NCI-H526 (cell line): ENCODE measurements at places on chromosomes 2 and 18.
A peak's percentile ranks its signal among the peaks of the same experiment; 100 is the strongest.

- no peak for DNase-seq
These were observed 21.5 kb downstream of the B3GNT2 start for GRCh38 chr2:62217421-62217820.

DNA sequence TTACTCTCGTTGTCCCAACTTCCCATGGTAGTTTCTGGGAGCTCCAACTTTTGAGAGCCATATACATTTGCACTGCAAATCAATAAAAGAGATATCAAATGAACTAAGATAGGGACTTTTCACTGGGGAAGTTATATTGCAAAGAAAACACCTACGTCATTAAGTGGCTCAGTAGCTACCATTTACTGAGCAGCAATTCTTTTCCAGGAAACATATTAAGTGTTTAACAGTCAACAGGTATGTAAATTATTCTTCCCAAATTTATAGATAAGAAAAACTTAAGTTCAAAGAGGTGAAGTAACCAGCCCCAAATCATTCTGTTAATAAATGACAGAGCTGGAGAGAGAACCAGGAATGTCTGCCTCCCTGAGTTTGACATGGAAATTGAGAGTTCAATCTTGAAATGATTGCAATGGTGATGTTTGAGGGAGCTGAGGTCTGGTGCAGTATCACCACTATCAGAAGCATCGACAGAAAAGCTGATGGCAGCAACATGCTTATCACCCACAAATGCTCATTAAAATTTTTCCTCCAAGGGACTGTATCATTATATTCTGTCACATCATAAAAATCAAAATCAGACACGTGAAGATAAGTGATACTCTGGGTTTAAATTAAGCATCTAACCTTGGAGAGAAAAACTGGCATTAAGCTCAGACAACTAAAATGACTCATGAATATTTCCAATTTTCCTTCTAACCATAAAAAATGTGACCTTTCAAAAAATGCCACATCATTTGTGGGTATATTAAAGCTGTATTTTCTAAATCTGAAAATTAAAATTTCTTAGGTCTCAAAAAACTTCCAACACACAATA lies 43.4 kb downstream of the GAREM1 start:
- no peak for DNase-seq

- peak; percentile 61 for DNase-seq
These were observed 32.1 kb downstream of the RPRD1A start for GRCh38 chr18:36035253-36035652.

DNA sequence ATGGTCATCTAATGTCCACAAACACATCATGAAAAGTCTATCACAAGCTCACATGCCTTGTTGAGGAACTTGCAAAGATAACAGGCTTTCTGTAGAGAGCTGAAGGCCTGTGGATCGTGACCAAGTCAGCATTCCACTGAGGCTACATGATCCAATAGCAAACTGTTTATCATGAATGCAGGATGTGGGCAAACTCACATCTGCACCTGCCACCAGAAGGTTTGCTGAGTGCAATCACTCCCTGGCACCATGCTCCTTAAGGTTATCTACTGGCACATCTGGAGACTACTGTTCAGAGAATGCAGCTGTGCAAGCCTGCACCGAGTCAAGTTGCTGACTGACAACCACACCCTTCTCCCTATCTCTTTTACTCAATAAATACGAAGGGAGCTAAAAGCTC lies 67.3 kb upstream of the ACAA2 start:
- no peak for DNase-seq

GRCh38 chr2:120602251-120602650 lies 133.4 kb upstream of the GLI2 start:
- no peak for DNase-seq

DNA sequence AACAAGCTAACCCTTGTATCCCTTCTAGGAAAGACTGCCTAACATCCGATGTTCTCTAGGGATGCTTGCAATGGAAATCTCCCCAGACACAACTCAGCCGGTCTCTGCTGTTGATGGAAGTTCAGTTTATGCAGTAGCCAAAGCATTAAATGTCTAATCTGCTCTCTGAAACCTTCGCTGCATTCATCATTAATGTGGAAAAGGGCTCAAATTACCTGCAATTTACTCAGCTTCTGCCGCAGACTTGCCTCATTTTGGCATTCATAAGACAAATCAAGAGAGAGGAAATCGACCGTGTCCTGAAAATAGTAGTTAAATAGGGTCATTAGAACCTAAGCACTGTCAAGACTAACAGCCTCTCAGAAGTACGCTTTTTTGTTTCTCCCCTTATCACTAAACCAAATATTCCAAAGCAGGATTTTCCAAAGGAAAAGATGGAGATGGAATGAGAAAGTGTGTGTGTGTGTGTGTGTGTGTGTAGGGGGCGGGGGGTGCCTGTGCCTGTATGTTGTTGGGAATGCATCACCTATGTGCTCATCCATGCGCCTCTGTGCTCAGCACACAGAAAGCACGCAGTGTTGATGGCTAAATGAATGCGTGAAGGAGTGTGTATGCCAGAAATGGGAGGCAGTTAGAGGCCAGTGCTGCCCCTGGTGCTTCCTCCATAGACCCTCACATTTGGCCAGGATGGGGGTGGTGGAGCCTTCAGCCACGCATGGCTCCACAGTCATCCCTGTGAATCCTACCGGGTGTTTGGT lies 7.4 kb downstream of the LCT start:
- no peak for DNase-seq

- DNase-seq, result no peak
These were observed 57.4 kb downstream of the KCNG3 start for GRCh38 chr2:42436370-42436769.

GRCh38 chr2:174153757-174154680 lies 94.3 kb downstream of the OLA1 start:
- no peak for DNase-seq

DNA sequence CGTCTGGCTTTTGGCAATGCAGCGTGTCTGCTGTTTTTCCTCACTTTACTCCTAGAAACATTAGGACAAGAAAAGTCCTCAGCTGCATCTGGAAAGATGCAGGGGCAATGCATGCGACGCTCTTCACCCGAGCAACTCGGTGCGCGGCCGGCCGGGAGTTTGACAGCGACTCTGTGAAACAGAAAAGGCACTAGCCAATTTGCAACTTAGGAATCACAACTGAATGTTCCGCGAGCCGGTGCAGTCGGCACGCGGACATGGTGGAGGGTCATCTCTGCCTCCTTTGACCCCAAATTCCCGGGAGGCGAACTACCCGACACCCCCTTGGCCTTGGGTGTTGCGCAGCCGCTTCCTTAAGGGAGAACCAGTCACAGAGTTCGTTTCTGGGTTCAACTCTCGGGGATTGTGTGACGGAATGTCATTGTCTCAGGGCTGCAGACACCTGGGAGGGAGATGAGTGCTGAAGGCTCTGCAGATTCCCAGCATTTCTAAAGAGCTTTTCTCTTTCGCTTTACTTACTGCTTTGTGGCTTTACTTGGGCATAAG lies 9.8 kb downstream of the NR4A2 start:
- DNase-seq, result no peak

DNA sequence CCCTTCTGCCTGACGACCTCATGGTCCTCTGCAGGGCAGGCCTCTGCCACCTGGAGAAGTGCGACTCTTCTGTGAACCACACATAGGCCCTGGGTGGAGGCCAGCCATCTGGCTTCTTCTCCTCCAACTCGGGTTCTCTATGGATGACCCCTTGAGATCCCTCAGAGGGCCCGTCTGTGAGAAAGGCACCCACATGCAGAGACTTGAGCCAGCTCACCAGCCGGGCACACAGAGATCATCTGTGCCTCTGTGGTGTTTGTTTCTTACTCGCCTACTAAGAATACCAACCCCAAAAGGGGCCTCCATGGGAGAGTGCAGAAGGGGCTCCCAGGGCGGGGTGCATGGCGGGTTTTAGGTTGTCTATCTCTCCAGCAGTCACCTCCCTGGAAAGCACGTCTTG lies 176.5 kb upstream of the SALL3 start:
- no peak for DNase-seq

GRCh38 chr2:122357998-122358397 lies 602.5 kb downstream of the TSN start:
- no peak for DNase-seq

GRCh38 chr2:60439219-60439974 lies 114.1 kb downstream of the BCL11A start:
- peak; percentile 44 for DNase-seq

DNA sequence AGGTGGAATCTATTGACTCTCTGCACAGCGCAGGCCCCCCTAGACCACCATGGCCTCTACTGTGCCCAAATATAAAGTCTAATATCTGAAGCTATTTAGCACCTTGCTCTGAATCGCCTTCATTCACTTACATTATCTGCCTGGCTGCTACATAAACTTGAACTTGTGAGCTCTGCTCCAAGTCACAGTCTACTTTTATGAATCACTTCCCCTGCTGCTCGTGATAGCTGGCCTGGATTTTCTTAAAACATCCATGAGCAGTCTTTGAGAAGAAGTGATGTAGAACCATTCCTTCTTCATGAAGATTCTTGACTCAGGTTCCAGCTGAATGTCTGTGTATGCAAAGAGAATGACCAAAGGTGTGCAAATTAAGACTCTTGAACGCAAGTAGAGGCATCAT lies 359.5 kb downstream of the RND3 start:
- DNase-seq, result no peak

GRCh38 chr2:145186303-145186702 lies 666.4 kb upstream of the ZEB2 start:
- DNase-seq, result no peak

- DNase-seq, result no peak
These were observed 260.2 kb upstream of the TRIB2 start for GRCh38 chr2:12456293-12457106.

GRCh38 chr18:58466636-58467205 lies 162.2 kb downstream of the ALPK2 start:
- no peak for DNase-seq

- DNase-seq, result no peak
These were observed 188.1 kb downstream of the ARL4C start for GRCh38 chr2:234308813-234309195.

DNA sequence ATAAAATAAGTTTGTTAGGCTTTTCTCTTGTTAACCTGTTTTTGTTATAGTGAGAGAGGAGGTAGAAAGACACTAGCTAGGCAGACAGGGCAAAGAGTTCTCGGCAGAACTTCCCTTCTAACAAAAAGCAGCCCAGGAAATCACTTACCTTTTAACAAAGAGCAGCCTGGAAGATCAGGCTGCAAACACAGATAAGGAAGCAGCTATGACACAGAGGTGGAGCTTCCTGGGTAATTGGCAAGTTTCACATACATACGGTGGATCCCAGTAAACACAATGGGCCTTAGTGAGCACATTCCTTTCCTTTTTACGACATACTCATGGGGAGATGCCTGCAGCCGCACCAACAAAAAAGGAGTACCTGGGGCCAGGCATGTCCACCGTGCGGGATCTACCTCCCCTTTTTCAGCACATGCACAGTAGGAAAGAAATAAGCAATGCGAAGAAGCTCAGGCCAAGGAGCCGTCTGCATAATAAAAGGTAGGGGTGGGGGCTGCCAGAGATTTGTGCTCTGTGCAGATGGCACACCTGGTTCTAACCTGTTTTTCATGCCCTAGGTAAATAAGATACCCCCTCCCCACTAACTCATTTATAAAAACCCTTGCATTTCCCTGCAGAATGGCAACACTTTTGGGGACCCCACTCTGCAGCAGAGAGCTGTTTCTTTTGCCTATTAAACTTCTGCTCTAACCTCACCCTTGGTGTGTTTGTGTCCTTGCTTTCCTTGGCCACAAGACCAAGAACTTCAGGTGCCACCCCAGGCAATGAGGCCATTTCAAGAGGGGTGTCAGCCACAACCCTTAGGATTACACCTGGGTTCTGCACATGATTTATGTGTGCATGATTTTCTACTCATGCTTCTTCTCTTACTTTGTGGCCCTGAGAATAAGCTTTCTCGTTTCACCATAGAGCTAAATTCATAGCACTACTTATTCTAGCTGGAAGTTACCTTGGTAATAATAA lies 26.5 kb downstream of the MDH1 start:
- DNase-seq, result no peak

GRCh38 chr2:159131267-159131913 lies 155.1 kb downstream of the WDSUB1 start:
- peak; percentile 4 for DNase-seq

DNA sequence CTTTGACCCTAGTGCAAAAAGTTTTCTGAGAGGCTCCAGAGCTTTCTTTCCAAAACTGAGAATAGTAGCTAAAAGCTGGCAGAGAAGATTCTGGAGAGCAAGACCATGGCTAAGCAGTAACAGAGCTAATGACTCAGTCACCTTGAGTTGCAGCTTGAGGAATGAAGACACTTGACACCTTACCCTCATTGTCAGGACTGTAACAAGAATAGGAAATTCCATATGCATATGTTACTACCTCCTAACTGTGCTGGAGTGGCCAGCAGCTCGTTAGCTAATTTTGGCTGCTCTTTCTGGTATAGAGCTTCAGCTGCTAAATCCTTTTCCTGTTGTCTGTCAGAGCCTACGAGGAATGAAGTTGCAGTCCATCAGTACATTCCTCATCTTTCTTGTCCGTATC lies 68.6 kb upstream of the LHCGR start:
- no peak for DNase-seq

DNA sequence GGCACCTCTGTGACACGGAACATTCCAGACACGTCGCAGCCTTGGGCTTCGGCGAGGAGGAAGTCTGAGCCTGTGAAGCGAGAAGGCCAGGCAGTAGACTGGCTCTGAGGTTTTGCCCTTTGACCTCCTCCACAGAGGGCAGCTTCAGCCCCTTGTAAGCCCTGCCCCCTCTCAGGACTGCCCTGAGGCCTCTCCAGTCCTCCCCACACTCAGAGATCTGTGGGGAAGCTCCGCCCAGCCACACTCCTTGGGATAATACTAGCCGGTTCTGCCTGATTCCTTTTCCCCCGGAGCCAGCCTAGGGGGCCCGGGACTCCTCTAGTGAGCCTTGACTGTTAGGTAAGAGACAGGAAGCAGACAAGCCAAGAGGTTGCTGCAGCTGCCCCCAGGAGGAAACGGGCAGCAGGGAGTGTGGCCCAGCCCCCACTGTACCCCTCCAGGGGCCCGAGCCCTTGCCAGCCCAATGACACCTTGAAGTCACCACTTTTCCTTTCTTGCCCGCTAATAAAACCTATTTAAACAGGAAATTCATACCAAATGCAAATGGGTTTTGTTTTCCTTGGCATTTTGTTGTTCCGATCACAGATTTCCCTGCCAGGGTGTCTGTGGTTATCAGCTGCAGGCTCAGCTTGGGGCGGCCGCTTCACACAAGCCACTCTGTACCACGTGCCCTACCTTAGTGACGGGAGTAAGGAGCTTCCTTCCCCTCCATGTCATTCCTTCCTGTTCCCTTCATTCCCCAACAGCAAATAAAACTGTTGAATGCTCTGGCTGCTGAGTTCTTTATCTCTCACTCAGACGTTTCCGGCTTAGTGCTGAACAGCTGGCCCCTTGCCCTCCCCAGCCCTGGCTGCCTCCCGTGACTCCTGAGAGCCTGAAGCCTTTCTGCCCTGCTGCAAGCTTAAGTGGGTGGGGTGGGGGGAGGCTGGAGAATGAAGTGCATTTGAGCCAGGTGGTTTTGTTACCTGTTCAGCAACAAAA lies 124.7 kb downstream of the CABLES1 start:
- DNase-seq, result no peak

DNA sequence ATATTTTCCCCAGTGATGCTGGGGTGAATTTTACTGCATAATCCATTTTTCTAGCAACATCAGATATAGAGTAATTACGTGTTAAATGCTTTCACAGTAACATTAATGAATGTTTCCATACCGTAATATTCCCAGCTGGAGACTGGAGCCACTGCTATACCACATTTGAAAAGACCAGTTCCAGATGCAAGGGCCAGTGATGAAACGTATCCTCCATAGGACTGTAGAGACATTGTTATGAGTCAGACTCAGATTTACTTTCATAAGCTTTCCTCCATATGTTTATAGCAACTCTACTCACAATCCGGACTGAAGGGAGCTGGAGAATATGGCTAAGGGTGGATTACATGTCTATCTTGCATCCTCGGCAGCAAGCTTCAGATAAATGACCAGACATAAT lies 22.7 kb upstream of the GCG start:
- no peak for DNase-seq

GRCh38 chr2:219428469-219428868 lies 6.2 kb upstream of the SPEG start:
- no peak for DNase-seq
